Cerebellum (tissue), 4 donors: ENCODE measurements at places on chromosomes 1 and 21. TPM values are rescaled to one million over a fixed set of nuclear protein-coding genes. Genes with fewer than 3 reads are reported as not detected.

DNA sequence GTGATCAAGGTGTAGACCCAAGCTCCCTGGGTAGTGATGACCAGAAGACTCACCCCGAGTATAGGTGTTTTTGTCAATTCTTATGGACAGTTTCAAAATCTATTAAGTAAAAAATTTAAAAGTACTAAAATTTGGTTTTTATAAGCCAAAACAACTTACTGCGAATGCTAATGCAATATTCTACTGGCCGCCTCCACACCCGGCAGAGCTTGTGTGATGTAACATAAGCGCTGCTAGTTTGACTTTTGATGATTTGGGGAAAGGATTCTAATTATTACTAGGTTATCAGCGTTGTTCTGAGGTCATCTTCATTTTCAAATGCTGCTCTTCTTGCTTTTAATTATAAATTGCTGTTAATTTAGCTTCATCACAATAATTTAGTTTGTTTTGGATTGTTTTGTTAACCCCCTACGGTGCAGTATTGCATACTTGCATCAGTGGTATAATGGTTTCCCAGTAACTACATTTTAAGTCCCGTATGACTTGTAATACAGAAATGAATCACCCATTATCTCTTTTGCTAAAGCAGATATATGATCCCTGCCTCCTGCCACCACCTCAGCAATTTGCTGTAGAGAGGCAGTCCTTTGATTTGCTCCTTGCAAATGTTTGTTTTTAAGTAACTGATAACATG, 178.0 kb downstream of the SDCCAG8 start:
- DNase-seq, result no peak

- DNase-seq, result no peak
Observed at GRCh38 chr1:84146411-84147032, 2.5 kb downstream of the PRKACB start.

The ZNF683 gene
- total RNA-seq, result not detected

The TSNAX gene
- 35.4 TPM for total RNA-seq

The ERICH3 gene
- 8.7 TPM for total RNA-seq
